ENCODE measurements at places on chromosomes 6 and 20.

- DNase-seq: no peak
These were observed 93.6 kb upstream of the CDYL start for GRCh38 chr6:4682431-4683097.

GRCh38 chr6:28523241-28523622 lies 2.4 kb upstream of the GPX5 start:
- no peak for DNase-seq

DNA sequence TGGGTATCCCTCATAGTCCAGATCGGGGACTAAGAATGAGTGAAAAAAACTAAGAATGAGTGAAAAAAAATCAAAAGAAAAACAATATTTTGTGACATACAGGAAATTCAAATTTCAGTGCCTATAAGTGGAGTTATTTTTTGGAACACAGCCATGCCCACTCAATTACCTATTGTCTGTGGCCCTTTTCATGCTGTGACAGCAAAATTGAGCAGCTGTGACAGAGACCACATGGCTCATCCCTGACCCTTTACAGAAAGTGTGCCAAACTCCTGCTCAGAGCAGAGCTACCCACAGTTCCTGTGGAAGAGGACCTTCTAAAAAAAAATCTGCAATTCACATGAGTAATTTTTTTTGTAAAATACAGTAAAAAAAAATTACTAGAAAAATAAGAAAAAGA lies 1.4 kb downstream of the NCR2 start:
- DNase-seq: no peak

DNA sequence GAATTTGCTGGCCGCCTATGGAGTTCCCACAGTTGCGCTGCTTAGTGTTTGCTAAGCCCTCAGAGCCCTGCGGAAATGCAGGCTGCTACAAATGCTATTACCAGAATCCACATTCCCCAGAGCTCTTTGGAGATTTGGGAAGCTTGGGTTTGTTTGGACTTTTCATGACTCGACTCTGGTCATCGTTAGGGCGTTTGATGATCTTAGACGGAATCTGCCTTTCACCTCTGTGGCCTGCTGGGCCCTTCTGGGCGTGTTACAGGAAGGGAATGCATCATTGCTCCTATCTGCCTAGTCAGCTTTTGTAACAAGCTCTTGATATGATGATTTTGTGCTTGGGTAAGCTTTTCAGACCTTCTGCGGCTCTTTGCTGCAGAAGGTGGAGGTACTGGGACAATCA lies 50.8 kb downstream of the EYA2 start:
- DNase-seq: no peak

DNA sequence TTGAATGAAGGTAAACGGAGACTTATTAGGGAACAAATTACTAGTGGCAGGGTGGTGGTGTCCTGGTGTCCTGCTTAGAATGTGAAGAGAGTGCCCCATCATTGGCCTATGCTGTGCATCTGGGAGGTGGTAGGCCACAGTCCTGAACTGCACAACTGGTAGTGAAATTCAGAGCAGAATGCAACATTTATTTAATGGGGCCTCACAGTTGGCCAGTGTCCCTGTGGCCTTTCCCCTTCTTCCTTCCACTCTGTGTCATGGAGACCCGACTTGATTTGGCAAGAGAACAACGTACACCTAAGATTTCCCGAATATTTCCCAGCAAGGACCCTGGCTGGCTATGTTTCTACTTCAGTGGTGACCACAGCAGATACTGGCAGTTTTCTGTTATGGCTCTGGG lies 206.9 kb downstream of the LRFN2 start:
- no peak for DNase-seq

GRCh38 chr6:40042232-40042631 lies 108.0 kb upstream of the MOCS1 start:
- no peak for DNase-seq

DNA sequence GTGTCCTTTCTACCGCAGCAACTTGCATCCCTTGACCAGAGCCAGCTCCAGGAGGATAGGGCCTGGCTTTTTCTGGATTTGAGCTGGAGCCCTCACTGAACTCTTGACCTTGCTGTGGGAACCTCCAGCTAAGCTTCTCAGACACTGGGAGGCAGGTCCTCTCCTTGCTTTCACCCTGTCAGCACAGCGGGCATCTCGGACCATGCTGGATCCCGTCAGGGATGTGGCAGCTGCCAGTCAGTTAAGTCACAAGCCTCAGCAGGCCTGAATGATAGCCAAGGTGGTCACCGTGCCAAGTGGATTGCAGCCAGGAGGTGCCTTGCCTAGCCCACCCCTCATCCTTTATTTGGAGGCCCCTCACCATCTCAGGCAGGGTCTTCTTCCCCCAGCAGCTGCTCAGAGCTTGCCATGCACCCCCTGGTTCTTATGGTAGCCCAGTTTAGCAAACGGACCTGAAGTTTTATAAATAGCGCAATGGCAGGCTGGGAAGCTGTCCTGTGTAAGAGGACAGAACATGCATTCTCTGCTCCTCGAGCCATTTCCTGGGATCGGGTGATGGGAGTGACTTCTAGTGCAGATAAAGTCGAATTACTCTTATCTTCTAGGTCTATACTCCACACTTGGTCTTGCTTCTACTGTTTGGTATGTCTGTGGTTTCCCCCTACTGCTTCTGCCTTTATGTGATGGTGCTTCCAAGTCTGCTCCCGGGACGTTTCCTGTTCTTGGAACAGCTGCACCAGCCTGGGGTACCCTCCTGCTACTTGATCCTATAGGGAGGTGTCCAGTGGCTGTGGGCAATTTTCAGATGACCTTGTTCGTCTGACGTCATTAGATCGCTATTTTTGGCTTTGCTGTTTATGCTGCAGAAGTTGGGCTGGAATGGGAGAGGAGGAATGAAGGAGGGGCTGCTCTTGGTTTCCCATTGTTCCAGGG lies 7.1 kb upstream of the MYLK2 start:
- DNase-seq: no peak

Measured in small intestine (tissue), 16 donors.